ENCODE measurements at places on chromosomes 12 and 14.

DNA sequence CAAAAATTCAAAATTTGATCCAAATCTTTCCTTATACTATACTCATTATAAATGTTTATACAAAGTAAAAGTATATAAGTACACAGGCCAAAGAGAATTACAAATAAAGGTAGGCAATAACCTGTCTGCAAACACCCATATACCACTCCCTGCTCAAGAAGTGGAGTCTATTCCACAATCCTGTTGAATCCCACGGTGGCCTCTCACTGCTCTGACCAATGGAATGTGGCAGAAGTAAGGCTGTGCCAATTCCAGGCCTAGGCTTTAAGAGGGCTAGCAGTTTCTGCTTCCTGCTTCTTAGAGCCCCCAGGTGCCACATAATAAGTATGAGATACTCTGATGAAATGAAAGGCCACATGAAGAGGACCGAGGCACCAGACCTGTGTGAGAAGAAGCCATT, 79.8 kb upstream of the CFL2 start:
- no peak for DNase-seq

GRCh38 chr12:115044073-115044472, 360.1 kb upstream of the TBX3 start:
- DNase-seq, result no peak

DNA sequence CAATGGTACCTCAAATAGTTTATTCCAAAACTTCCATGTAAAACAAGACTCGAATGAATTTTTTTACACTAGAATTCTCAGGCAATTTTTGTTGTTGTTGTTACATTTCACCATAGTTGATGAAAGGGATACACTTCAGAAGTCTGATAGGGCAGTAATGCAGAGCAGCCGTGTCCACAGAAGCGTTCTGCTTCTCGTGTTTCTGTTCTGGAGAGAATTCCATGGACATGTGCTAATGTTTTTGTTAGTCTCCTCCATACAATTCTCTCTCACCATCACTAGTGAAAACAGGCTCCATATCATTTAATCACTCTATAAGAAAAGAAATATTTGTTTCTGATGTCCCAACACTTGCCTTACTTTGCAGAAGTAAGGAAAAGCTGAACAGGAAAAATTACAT, 606.1 kb downstream of the SLC16A7 start:
- DNase-seq, result no peak

- DNase-seq, result no peak
Measured at GRCh38 chr12:58254463-58255100, 313.2 kb downstream of the ATP23 start.

Data from stimulated activated CD4-positive, alpha-beta T cell treated with anti-CD3 and anti-CD28 coated beads, Interleukin-15, amount 100 ng/mL, for 1 hour (primary cell).